ENCODE measurements at places on chromosomes 6 and 20.

DNA sequence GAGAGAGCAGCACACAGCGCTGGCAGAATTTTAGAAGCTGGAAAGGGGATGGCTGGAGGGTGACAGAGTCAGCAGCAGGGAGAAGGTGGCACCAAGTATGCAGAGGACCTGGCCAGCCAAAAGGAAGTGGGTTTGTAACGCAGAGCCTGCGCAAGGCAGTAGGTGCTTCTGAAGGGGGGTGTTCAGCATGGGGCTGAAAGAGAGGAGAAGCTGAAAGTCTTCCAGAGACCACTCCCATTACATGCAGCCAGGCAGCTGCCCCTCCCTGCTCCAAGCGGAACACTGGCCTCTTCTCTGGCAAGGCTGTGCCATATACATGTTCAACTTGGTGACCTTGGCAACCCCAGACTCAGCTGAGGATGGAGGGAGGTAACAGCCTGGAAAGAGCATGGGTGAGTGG lies 42.1 kb upstream of the TULP1 start:
- no peak for DNase-seq

GRCh38 chr6:124795643-124796463 lies 166.4 kb upstream of the RNF217 start:
- DNase-seq: peak; percentile 69

DNA sequence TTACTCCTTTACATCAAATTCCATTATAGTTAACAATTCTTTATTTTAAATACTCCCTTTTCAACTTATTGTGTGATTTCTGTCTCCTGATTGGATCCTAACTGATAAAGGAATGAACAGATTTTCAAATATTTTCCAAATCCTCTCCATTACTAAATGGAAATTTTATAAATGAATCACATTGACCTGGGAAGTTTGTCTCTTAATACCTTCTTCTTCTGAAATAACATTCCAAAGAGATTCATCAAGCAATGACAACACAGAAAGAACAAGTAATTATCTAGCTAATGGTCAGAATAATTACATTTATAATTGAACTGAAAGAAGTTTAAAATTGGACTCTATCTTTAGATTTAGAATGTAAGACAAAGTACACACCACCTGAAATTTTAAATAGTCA lies 515.4 kb upstream of the PTCHD4 start:
- no peak for DNase-seq

DNA sequence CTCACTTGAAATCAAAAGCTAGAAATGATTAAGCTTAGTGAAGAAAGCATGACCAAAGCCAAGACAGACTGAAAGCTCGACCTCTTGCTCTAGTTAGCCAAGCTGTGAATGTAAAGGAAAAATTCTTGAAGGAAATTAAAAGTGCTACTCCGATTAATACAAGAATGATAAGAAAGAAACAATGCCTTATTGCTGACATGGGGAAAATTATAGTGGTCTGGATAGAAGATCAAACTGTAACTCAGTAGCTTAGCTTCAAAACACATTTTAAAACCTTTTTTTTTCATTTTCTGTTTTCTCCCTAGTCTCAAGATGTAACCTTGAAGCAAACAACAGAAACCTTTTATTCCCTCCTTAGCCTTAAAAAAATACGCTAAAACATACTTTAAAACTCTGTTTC lies 11.4 kb upstream of the GJE1 start:
- no peak for DNase-seq

DNA sequence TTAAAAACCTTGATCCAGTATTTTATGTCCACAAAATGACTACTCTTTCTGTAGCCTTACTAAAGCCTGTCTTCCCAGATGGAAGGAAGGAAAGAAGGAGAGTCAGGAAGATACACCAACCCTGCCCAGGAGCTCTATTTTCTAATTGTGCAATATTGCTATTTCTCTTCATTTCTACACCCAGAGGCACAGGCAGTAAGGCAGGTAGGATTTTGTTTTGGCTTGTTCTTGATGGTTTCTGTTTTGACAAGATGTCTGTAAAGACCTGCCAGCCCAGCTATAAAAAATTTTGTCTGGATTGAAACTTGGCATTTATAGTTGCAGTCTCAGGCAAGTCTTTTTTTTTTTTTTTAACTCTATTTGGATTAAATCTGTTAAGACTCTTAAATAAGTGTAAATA lies 587.5 kb upstream of the ARID1B start:
- no peak for DNase-seq

DNA sequence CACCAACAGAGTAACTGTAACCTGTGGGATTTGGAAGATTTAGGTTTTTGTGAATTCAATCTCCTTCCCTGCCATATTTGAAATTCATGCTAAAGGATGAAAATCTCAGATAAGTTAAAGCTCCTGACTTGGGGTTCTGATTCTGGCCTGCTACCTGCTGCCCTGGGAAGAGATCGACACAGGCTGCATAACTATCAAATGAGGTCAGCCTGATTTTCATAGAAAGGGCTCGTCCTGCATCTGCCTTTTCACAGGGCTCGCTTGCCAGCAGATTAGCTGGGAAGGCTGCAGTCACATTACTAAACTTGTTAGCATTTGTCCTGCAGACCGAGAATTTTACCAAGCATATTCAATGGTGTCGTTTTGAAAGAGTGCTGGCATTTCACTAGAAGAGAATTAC lies 14.6 kb downstream of the GCLC start:
- no peak for DNase-seq

- no peak for DNase-seq
Measured at GRCh38 chr20:1840817-1841553, 54.2 kb upstream of the SIRPA start.

GRCh38 chr6:53055873-53056272 lies 9.3 kb upstream of the FBXO9 start:
- no peak for DNase-seq

DNA sequence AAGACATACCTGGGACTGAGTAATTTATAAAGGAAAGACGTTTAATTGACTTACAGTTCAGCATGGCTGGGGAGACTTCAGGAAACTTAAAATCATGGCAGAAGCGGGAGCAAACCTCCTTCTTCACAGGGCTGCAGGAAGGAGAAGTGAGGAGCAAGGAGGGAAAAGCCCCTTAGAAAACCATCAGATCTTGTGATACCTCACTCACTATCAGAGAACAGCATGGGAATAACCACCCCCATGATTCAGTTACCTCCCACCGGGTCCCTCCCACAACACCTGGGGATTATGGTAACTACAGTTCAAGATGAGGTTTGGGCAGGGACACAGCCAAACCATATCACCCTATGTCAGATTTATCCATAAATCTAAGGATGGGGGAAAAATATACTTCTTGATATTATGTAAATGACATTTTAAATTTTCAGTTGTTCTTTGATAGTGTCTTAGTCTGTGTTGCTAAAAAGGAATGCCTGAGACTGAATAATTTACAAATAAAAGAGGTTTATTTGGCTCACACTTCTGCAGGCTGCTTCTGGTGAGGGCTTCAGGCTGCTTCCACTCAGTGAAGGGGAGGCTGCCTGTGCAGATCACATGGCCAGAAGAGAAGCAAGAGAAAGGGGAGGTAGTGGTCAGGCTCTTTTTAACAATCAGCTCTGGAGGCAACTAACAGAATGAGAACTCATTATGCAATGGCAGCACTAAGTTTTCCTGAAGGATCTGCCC lies 1.2 kb upstream of the MCM9 start:
- DNase-seq: no peak

DNA sequence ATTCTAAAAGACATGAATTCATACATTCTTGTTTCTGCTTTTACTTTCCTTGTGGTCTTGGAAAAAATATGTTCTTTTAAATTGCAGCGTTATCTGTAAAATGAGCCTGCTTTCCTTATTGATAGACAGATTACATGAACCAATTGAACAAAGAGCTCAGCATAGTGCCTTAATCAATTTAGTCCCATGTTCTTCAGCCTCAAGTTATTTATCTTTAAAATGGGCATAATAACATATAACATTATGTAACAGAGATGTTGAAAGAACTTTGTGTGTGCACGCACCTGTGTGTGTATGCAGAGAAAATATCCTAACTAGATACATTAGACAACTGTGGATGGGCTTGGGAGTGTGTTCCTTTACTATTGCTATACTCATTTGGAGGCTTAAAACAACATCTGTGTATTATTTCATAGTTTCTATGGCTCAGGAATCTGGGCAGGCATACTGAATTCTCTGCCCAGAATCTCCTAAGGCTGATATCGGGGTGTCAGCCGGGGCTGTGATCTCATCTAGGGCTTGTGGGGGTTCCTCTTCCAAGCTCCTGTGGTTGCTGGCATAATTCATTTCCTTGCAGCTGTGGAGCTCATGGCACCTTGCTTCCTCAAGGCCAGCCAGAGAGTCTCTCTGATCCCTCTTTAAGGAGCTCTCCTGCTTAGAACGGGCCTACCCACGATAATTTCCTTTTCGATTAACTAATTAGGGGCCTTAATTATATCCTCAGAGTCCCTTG lies 194.1 kb downstream of the ARID1B start:
- DNase-seq: no peak

- no peak for DNase-seq
Measured at GRCh38 chr20:14432085-14432484, 94.7 kb upstream of the FLRT3 start.

- DNase-seq: no peak
Measured at GRCh38 chr6:139970591-139970991, 596.1 kb upstream of the CITED2 start.

DNA sequence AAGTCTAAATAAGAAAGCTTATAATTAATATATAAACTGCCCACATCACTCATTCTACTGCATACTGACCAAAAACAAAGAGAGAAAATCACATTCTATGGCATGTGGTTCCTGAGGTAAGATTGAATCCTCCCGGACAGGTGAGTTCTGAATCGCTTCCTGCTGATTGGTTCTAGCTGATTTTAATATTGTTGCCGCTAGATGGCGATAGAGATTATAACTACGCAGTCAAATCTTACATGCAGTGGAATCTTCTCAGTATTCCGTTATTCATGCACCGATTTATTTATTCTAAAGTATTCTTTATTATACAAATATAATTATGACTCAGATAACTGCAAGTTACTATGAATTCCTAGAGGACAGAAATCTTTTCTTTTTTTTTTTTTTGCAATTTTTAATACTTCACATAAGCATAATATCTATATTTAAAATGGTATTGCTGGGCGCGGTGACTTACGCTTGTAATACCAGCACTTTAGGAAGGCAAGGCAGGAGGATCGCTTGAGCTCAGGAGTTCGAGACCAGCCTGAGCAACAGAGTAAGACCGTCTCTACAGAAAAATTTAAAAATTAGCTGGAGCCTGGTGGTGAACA lies 24.2 kb upstream of the TMX4 start:
- DNase-seq: peak; percentile 70

GRCh38 chr6:11614534-11615213 lies 77.1 kb downstream of the TMEM170B start:
- no peak for DNase-seq

DNA sequence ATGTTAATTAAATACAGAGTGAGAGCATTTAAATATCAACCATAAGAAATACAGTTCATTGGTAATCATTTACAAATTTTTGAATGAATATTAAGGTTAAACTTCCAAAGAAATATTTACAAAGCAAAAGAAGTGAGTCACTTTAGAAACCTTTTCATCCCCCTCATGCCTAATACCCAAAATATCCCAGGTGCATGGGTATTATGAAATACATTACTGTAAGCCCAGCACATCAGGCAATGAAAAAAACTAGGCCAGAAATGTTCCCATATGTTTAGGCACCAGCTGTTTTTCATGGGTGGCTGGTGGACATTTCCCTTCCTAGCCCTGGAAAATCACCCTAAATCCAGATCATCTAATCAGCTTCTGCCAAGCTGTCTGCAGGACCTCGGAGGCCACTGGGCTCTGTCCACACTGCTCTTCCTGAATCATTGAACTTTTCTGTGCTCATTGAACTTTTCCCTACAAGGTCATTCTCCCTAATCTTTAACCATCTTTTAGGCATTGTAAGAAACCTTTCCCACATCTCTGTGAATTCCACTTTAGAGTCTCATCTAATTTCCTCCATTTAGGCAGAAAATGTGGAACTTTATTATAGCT lies 145.3 kb upstream of the STXBP5 start:
- no peak for DNase-seq

- no peak for DNase-seq
Measured at GRCh38 chr20:10201321-10201870, 17.2 kb upstream of the SNAP25 start.

GRCh38 chr6:32445321-32445854 lies 5.7 kb downstream of the HLA-DRA start:
- no peak for DNase-seq

DNA sequence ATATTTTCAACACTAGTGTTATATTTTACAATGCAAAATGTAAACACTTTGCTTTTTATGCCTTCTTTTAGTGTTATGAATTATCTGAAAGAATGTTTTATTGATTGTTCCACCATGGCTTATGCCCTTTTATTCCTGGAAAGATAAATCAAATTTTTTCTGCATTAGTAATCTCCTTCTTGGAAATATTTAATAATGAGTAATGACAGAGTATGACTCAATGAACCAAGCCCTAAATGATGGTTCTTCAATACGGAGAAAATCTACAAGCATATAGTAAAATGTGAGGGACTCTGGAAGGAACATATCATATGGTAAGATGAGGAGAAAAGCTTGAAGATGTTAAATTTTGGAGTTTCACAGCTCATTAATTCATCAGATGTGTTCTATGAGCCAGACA lies 929.6 kb downstream of the C6orf118 start:
- no peak for DNase-seq

GRCh38 chr6:98343004-98343403 lies 491.4 kb upstream of the POU3F2 start:
- no peak for DNase-seq

DNA sequence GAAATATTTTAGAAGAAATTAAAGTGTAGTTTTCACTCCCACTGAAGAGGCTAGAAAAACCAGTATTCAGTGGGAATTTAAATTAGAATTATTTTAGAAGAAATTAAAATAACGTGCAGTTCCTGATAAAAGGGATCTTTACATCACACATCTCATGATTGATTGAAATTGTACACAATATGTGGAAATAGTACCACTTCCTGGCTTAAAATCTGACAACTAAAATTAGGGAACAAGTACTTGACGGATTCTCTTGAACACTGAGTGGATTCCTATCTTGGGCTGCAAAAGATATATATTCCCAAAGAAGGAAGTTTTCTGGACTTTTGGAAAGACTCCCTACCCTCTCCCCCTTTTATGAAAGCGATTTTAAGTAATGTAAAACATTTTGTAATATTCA lies 14.6 kb upstream of the MTCL3 start:
- no peak for DNase-seq

DNA sequence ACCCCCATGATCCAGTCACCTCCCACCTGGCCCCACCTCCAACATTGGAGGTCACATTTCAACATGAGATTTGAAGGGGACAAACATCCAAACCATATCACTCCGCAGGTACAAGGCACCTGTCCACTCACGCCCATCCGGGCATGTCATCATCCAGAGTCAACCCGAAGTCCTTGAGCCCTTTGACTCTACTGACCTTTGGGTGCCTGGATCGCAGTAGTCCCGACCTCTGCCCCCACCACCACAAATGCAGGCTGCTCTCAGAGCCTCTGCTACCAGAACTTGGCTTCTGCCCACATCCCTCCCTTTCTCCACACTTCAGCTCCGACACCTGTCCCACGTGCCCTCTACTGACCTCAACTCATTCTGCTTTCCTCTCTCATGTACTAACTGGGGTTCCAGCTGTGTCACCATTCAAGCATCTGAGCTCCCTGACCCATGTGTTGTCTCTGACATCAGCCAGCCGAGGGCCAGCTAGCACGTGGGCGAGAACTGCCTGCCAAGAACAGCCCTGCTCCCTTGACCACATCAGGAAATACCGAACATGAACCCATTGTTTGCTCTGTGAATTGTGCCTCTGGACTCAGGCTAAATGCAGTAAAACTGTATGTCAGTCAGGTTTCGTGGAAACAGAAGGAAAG lies 498.3 kb upstream of the SULF2 start:
- DNase-seq: peak; percentile 93

All from Ammon's horn (tissue), 1 donor.